NCI-H1694 (cell line): ENCODE measurements at places on chromosomes 5 and 9.
A peak's percentile ranks its signal among the peaks of the same experiment; 100 is the strongest.

DNA sequence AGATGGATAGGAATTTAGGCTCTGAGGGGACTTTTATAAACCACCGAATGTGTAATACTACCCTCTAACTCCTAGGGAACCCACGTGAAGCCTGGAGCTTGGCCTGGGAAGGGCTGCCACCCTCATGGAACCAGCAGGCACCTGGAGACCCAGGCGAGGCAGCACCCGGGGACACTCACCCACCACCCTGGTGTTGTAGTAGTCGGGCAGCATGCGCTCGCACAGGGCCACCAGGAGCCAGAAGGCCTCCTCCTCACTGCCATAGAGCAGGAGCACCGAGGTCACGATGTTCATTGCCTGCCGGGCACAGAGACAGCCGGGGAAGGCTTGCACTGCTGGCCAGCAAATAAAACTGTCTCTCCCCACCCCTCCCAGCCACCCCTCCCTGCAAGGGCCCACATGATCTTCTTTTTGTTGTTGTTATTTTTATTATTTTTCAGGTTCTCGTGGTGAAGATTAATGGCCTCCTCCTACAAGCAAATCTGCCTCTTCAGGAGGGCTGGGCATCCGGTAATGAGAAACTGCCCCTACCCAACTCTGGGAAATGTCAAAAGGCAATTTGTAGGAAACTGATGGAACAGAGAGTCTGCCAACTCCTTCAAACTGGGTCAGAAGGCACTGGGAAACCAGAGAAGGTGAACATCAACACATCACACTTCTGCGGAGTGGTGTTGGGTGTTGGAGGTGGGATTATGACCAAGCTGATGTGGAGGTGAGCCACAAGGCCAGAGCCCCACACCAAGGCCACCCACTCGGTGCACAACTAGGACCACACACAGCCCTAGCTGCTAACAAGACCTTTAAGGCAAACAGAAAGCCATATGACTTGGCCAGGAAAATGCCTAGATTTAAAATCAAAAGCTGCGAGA lies 17.4 kb upstream of the MRNIP start:
- DNase-seq = no peak

GRCh38 chr5:14185326-14186058 lies 42.4 kb downstream of the TRIO start:
- DNase-seq = no peak

GRCh38 chr5:170585273-170585948 lies 81.6 kb downstream of the KCNIP1 start:
- peak; percentile 20 for DNase-seq

GRCh38 chr5:79191457-79191856 lies 44.5 kb upstream of the JMY start:
- no peak for DNase-seq

GRCh38 chr5:114903767-114904166 lies 265.9 kb downstream of the TRIM36 start:
- no peak for DNase-seq

DNA sequence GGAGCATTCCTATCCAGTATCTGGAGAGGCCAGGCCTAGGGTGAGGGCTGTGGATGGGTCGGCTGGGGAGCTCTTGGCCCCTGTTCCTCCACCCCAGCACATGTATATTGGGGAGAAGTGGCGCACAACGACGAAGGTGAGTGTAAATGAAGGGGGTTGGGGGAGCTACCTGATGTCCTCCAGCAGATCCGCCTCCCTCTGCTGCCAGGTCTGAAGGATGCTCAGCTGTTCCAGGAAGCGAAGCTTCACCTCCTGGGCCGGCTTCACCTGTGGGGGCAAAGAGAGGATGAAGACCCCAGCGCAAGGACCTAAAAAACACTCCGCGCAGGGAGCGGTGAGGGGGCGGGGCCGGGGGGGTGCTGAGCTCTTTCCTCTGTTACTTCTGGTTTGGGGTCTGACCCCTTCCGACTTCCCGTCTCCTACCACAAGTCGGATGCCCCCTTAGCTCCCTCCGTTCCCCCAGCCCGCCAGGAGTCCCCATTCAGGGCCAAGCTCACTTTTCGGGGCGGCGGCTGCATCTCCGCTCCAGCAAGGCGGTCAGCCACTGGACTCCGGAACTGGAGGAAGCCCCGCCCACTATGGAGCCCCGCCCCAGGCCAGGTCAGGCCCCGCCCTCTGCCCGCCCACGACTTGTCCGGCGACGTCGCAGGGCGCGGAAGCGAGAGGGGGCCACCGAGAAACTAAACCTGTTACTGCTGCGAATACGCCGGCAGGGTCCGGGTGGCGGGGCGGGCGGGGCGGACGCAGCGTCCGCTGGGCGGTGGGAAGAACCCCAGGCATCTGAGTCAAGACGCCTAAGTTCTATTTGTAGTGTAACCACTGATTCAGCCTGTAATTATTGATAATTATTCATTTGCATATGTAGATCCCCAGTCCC lies at the start of gene FCHSD1:
FCHSD1 (minus strand) TSS at position 568 of the 877 bp plus-strand sequence; CDS start at position 518, 50 bp downstream.
- DNase-seq = no peak
